Activated CD4-positive, alpha-beta T cell treated with anti-CD3 and anti-CD28 coated beads, Interleukin-2, amount 10 ng/mL, durations not matched to agents 24 days and 14 days (primary cell): ENCODE measurements at places on chromosomes 6 and 20. TPM values are rescaled to one million over a fixed set of nuclear protein-coding genes. Genes with fewer than 3 reads are reported as not detected.

Gene KCNS1
- 0.30 and 0.47 TPM in 2 replicates for total RNA-seq

Gene SEMG2
- not detected in 2 replicates for total RNA-seq

Gene VEGFA
- 62.9 and 64.6 TPM in 2 replicates for total RNA-seq

Gene POPDC3
- total RNA-seq = not detected in 2 replicates

Gene OR2H1
- not detected in 2 replicates for total RNA-seq

Gene AGPAT4
- total RNA-seq = 6.8 and 7.1 TPM in 2 replicates

Gene ARHGAP18
- 3.2 and 3.8 TPM in 2 replicates for total RNA-seq

Gene TOX2
- total RNA-seq = 1.4 and 2.6 TPM in 2 replicates

Gene PRKN
- total RNA-seq = not detected in 2 replicates

Gene IL20RA
- not detected in 2 replicates for total RNA-seq

Gene NKAPL
- not detected in 2 replicates for total RNA-seq

Gene RAET1L
- not detected in 2 replicates for total RNA-seq

Gene ADGRF5
- not detected in 2 replicates for total RNA-seq

Gene ABT1
- total RNA-seq = 31.9 and 32.1 TPM in 2 replicates

Gene POM121L2
- total RNA-seq = not detected in 2 replicates

Gene MATN4
- 1.2 and 1.5 TPM in 2 replicates for total RNA-seq

Gene CNR1
- not detected in 2 replicates for total RNA-seq

Gene BTNL2
- not detected in 2 replicates for total RNA-seq

Gene TRIM15
- total RNA-seq = 0.24 and 0.65 TPM in 2 replicates

Gene MDFI
- total RNA-seq = not detected in 2 replicates

Gene PRSS35
- not detected in 2 replicates for total RNA-seq

Gene CST4
- total RNA-seq = not detected in 2 replicates
